ENCODE measurements at places on chromosomes 7 and 10.

- no peak for DNase-seq
These were observed 494.4 kb downstream of the XPNPEP1 start for GRCh38 chr10:109428775-109429491.

DNA sequence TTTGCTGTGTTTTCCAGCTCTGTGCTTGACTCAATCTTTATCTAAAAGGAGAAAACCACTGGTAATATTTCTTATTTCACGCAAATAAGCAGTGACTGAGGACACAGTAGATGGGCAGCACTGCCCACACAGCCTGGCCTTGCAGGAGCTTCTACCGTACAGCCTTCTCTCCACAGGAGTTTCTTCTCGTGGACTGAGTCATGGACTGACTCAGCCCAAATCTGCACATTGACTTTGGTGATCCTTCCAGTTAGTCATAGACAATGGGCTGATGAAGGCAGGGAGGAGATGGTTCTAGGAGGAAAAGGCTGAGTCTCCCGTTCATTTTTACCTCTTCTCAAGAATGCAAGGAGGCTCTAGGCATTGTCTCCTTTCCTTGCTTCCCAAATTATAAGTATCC, 200.7 kb downstream of the RAPGEF5 start:
- DNase-seq: peak; percentile 91

- DNase-seq: peak; percentile 29
These were observed 1.5 kb downstream of the CPSF4 start for GRCh38 chr7:99440195-99440594.

- no peak for DNase-seq
These were observed 19.5 kb upstream of the PCBD1 start for GRCh38 chr10:70907637-70908405.

GRCh38 chr7:132461032-132461592, 115.2 kb downstream of the PLXNA4 start:
- DNase-seq: no peak

GRCh38 chr10:130190737-130191115, 54.5 kb downstream of the GLRX3 start:
- no peak for DNase-seq

DNA sequence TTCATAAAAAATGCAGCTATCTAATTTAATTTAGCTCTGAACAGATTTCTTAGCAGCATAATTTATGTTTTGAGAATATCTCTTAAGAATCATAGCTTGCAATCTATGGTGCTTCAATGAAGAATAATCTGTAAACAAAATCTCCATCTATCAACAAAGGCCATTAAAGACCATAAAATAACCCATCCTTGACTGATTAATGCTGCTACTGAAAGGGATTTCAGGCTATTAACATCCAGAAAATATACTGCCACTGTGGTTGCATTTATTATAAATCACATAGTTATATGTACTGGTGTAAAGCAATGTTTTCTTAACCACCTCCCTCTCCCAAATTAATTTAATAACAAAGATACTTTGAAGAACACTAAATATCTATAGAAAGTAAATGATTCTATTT, 191.6 kb downstream of the PCDH15 start:
- DNase-seq: no peak

DNA sequence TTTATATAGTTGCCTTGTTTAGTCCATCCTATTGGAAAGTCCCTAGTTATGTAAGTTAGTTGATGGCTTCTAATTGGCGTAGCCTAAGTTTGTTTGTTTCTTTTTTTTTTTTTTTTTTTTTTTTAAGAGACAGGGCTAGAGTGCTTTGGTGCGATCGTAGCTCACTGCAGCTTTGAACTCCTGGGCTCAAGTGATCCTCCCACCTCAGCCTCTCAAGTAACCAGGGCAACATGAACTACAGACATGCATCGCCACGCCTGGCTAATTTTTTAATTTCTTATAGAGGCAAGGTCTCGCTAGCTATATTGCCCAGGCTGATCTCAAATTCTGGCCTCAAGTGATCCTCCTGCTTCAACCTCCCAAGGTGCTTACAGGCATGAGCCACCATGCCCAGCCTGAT, 7.1 kb downstream of the CSGALNACT2 start:
- DNase-seq: no peak

DNA sequence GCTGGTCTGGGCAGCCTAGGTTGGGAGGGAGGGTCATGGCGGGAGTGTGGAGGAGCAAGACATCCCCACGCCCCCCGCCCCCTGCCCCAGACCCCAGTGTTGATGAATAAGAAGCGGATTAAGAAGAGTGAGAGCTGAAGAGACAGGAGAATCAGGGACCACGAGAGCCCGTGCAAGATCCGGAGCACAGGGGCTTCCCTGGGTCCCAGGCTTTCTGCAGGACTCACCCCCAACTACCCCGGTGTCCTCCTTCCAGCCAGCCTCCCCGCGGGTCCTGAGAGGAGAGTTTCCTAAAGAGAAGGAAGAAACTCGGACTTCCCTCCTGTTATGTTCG, 20.1 kb downstream of the GHRHR start:
- no peak for DNase-seq

- no peak for DNase-seq
These were observed 612 bp downstream of the SNX8 start for GRCh38 chr7:2313450-2314208.

DNA sequence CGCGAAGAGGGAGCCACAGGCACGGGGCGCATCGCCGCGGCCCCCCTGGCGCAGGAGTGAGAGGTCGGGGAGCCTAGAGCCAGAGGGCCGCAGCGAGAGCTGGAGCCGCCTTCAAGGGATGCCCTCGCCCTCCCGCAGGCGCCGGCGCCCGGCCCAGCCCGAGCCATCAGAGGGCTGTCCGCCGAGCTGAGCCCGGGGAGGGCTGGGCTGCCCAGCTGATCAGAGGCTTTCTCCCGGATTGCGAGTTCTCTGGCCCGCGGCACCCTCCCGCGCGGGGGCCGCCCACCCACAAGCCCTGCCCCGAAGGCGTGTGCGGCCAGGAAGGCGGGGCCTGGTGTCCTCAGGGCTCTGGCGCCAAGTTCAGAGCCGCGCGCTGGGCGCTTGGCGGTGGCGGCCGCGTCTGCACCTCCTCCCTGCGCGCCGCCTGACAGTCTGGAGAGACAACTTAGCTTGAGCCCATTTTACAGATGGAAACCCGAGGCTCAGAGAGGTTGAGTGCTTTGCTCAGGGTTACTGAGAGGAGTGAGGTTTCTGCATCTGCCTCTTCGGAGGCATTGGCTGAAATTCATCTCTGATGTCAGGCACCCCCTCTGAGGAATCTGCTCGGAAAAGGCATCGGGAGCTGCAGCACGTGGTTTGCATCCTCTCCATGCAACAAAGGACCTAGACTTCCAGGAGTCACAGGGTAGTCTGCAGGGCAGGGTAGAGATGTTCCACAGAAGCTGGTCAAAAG, 3.8 kb upstream of the ANTXRL start:
- DNase-seq: peak; percentile 24

DNA sequence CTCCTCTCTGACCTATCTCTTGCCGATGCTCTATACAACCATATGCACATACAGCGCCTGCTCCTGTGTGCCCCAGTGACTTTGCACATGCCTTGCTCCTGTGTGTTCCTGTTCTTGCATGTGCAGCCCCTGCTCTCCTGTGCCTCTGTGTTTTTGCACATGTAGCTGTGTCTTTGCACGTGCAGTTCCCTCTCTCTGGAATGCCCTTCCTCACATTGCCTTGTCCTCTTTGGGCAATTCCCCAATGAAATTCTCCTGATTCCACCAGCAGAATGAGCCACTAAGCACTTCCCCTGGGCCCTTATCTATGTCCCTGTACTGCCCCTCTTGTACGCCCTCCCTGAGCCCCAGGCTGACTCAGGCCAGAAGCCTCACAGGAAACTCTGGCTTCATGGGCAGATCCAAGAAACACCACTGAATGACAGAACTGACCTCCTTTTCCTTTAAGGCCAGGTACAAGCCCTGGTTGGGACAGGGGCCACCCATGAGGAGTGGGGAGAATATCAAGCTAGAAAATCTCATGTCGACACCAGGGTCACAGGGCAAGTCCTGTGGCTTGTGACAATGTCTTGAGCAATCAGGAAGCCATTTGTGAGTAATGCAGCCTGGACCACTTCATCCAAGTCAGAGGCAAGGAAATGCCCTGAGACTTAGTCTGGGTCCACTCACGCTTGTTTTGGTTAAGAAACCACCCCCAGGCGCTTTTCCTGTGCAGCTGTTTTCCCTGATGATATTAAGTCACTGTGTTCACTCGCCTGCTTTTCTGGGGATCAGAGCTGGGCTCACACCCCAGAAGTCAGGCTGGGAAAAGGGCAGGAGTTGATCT, 1.9 kb upstream of the ARHGAP22 start:
- DNase-seq: peak; percentile 94

- DNase-seq: no peak
These were observed 56.7 kb downstream of the OSBPL3 start for GRCh38 chr7:24923172-24923865.

DNA sequence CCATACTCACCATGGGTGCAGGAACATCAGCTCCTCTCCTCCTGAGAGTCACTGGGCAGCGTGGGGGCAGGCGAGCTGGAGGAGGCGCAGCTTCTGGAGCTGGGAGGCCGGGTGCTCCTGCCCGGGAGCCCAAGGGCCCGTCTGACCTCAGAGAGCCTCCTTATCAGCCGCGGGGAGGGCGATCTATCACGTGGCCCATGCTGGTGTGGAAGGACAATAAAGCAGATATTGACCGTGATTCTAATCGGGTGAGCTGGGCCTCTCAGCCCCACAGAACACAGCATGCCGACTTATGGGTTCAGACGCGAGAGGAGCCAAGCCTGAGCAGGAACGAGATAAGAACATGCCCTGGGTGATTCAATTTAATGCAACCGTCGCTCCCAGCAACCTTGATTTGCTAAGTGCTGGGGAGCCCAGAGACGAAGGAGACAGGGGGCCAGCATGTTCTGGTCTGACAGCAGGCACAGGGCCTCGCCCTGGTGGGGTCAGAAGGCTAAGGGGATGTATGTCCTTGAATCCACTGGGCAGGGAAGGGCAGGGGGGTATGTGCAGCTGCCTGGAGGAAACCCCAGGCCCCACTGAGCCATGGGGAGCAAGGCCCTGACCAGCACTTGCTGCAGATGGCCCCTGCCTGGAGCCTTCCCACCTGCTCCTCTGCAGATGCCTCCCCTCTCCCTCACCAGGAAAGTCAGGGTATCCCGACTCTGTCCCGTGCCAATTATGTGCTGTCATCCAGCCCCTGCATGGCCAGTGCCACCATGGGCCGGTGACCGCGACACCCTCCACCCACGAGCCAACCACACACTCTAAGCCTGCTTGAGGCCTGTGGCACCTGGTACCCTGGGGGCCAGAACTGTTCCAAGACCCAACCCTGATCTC, 95.3 kb upstream of the RET start:
- no peak for DNase-seq

DNA sequence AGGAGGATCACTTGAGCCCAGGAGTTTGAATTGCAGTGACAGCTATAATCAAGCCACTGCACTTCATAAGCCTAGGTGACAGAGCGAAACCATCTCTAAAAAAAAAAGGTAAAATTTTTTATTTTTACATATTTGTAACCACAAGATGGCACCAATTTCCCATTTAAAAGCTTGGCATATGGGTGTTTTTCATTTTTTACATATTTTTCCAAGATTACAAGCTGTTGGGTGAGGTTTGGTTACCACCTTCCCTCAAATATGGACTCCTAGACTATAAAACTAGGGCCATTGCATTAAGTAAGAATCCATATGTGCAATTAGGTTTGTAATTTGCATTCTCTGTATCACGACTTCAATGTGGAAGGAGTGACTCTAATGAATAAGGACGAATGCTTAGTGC, 129.3 kb upstream of the ACBD5 start:
- peak; percentile 17 for DNase-seq

DNA sequence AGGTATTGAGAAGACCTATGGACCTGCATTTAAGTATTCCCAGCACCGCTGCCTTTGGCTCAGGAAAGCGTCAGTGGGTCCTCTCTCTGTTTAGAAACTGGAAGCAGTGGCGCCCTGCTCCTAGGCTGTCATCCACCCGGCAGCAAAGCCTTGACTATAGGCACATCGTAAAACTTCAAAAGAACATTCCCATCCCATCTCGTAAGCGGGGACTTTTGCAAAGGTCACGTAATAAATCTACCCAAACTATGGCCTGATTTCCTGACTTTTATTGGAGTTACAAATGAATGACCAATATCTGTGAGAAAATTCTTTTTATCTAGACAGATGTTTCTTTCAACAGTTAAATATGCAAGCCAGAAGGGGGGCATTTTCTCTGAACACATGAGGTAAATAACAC, 115.8 kb upstream of the TCERG1L start:
- no peak for DNase-seq

DNA sequence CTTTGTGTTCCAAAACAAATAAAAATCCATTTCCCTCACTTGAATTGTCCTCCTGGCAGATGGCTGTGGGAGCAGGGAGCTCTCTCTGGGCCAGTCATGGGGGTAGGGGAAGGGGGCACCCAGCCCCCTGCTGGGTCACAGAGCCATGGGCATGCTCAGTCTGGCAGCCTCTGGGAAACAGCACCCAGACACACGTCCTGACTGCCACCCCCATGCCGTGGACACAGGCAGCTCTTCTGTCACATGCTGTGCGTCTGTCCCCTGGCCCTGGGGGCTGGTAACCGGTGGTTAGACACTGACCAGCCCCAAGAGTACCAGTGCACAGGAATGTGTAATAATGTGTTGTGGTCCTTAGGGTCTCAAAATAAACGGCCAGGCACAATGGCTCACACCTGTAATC, 47.0 kb downstream of the RASGEF1A start:
- no peak for DNase-seq

GRCh38 chr7:38318241-38318640, 44.8 kb upstream of the TARP start:
- DNase-seq: peak; percentile 3

GRCh38 chr7:48759431-48760080, 164.8 kb upstream of the CDC14C start:
- no peak for DNase-seq

DNA sequence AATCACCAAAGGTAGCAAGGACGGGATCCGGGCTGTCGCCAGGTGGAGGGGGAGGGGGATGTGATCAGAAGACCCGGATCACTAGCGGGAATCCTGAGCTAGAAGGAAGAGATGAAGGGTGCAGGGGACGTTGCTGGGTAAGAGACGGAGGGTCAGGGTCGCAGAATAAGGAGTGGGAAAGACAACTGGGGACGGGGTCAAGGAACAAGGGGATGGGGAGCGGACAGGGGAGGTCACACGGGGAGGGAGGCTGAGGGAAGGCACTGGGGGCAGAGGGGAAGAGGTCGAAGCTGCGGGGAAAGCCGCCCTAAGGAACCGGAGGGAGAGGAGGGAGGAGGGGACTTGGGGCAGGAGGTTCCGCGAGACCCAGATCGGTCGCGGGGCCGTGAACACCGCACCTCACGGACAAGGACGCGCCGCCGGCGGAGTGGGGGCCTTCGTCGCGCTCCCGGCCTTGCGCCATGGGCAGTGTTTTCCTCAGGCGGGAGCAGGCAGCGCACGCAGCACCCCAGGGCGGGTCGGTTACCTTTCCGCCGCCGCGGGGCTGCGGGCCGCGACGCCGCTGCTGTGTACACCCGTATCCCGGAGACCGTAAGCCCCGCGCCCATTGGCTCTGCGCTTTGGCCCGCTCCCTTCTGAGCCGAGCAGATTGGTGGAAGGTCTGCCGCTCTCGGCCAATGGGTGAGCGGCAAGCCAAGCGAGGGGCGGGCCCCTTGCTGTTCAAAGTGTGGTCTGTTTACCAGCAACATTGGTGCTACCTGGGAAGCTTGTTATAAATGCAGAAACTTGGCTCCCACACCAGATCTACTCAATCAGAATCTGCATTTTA, at the start of gene CFAP43:
Gene CFAP43 (minus strand): TSS at position 581 of the 829 bp plus-strand sequence. CDS start 118 bp downstream, at position 463.
- peak; percentile 93 for DNase-seq

GRCh38 chr10:124592736-124593430, 131.3 kb downstream of the LHPP start:
- DNase-seq: no peak

Measured in bronchial epithelial cell (primary cell).